ENCODE measurements at places on chromosomes 12 and 14.

- no peak for DNase-seq
Observed at GRCh38 chr12:40056373-40056772, 49.5 kb downstream of the SLC2A13 start.

DNA sequence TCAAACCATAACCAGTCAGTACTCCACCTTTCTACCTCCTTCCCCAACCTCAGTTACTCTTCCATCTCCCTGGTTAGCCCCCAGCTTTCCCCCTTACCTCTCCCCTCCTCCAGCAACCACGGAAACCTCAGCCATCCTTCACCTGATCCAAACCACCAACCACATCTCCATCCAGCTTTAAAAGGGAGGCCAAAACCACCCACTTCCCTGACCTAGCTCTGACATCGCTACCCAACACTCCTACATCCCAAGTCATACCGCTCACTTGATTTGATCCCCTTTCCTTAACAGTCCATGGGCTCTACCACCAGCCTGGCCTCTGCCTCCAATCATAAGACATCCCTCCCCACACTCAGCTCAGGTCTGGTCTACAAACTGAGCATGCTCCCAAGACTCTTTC is 1.5 kb downstream of the RAB35 start:
- DNase-seq: peak; percentile 29

DNA sequence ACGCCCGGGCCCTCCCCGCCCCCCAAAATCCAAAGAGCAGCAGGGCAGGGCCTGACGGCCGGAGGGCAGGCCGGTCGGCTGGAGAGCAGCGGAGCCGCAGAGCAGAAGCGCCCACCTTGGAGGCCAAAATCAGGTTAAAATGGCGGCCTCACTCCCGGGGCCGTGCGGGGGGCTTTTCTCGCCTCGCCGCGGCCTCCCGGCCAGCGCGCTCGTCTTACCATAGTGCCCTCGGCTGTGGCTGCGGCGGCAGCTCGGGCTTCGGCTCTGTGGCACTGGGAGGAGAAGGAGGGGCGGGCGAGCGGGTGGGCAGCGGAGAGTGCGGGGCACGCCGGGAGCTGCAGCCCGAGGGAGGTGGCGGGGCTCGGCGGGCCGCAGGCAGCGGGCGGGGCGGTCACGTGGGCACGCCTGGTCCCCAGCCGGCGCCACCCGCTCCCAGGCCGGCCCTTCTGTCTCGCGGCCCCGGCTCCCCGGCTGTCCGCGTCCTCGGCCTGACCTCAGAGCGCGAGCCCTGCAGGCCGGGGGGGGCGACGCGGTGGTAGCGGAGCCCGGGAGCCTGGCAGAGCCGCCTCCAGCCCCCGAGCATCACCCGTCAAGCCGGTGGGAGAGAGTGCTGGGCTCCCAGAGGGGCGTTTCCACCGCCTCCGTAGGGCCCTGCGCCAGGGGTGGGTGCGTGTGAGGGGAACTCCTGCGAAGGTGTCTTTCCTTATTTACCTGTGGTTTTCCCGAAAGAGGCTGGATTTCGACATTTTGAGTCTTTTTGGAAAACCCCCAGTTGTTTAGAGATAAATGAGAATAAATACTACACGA is at the start of gene CFL2:
Gene CFL2, minus strand, starts transcription at position 274 of the 807 bp plus-strand sequence. Its CDS starts 53 bp downstream, at position 221.
- peak; percentile 78 for DNase-seq

GRCh38 chr12:120830052-120830940 is 73.9 kb downstream of the SPPL3 start:
- DNase-seq: no peak

Measured in inflammatory macrophage (primary cell).